ENCODE measurements at places on chromosomes 12 and 14. TPM values are rescaled to one million over a fixed set of nuclear protein-coding genes. Genes with fewer than 3 reads are reported as not detected.

- H3K4me1 ChIP-seq = no peaks in the 10 kb centered on the region
- H3K36me3 ChIP-seq = no peaks in the 10 kb centered on the region
- H3K27me3 ChIP-seq = no peaks in the 10 kb centered on the region
- DNase-seq = no peak
- no peak overlapping the region for H3K27ac ChIP-seq
Measured at GRCh38 chr12:78239544-78239943, 408.9 kb downstream of the NAV3 start.

DNA sequence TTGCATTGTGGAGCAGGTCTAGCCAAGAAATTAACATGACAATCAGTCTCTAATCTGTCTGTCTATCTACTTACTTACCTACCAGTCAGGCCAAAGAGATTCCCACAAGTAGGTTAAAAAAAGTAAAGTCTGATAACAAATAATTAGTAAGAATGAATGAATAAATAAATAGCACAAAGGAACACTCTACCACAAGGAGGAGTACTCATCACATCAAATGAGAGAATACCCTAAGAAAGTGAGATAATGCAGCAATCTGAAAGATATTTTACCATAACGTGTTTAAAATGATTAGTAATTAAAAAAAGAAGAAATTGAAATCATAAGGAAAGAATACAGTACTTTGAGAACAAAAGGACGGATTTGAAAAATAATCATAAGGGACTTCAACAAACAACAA is 187.2 kb downstream of the SYNE2 start:
- no peak overlapping the region for H3K4me3 ChIP-seq
- no peaks in the 10 kb centered on the region for H3K4me1 ChIP-seq
- no peak for DNase-seq
- no peaks in the 10 kb centered on the region for H3K36me3 ChIP-seq

- H3K36me3 ChIP-seq = no peaks in the 10 kb centered on the region
- no peak overlapping the region for H3K27ac ChIP-seq
- DNase-seq = no peak
- H3K27me3 ChIP-seq = peaks cover 32% of the 10 kb centered on the region
- H3K4me3 ChIP-seq = no peak overlapping the region
- no peaks in the 10 kb centered on the region for H3K4me1 ChIP-seq
Measured at GRCh38 chr12:2688381-2688931, 106.3 kb upstream of the FKBP4 start.

DNA sequence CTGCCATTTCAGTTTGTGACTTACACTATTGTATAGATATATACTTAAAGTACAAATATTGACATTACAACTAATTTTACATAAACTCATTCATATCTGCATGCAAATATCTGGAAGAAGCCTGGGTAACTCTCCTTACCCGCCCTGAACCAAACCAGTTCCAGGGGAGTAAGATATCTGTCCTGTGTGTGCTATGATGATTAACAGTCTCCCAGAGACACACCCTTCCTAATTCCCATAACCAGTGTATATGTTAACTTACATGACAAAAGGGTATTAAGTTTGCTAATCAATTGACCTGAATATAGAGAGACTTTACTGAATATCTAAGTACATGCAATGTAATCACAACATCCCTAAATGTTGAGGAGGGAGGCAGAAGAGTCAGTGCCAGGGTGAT is 23.0 kb downstream of the PRB3 start:
- H3K36me3 ChIP-seq = no peaks in the 10 kb centered on the region
- no peak for DNase-seq
- H3K4me1 ChIP-seq = no peaks in the 10 kb centered on the region
- no peak overlapping the region for H3K4me3 ChIP-seq

DNA sequence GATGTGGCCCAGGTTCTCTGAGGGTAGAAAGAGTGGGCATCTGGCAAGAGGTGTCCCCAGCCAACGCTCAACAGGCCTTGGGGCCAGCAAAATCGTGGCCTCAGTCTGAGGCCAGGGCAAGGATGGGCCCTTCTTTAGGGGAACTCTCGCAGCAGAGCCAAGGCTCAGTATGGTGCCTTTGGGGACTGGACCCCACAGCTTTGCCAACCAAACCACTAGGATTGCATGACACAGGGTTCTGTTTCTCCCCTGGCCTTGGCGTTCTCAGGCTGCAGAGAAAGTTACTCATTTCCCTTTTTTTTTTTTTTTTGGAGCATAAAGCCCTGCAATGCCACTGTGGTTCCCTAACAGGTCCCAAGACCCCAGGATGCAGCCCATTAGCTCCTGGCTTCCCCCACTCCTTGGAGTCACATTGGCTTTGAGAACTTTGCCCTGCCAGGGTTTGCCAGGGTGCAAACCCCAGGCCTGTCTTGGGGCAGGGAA is 100.6 kb downstream of the LGMN start:
- H3K27ac ChIP-seq = no peak overlapping the region
- H3K27me3 ChIP-seq = no peaks in the 10 kb centered on the region
- no peak for DNase-seq
- H3K4me3 ChIP-seq = no peak overlapping the region

IL22 gene
- not detected for polyA plus RNA-seq

HOXC4 gene
- 0.81 TPM for polyA plus RNA-seq

STYK1 gene
- polyA plus RNA-seq = 2.0 TPM

CAPZA3 gene
- not detected for polyA plus RNA-seq

LRRC43 gene
- 0.33 TPM for polyA plus RNA-seq

TARBP2 gene
- polyA plus RNA-seq = 21.0 TPM

Measured in keratinocyte (primary cell).